ENCODE measurements at places on chromosomes 12 and 14. TPM values are rescaled to one million over a fixed set of nuclear protein-coding genes. Genes with fewer than 3 reads are reported as not detected.

Gene HNF1A
- polyA plus RNA-seq, result 0.18 TPM

Gene SIX4
- polyA plus RNA-seq, result 0.82 TPM

DNA sequence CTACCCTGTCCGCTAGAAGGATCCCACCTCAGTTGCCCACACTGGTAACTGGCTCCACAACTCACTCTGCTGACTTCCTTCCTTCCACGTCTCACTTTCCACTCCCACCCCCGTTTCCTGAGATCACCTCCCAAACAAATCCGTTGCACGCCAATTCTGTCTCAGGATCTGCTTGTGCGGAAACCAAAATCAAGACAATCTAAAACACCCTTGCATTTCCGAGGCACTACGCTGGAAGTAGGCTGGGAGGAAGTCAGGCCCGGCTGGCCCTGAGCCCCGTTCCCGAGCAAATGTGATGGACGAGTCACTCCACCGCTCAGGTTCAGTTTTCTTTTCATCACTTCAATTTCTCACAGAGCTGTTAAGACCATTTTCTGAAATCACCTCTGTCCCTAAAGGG is 23.1 kb downstream of the ABCB9 start:
- no peak for DNase-seq

- DNase-seq, result no peak
Observed at GRCh38 chr14:21734457-21735074, 60.9 kb upstream of the OR4E1 start.

DNA sequence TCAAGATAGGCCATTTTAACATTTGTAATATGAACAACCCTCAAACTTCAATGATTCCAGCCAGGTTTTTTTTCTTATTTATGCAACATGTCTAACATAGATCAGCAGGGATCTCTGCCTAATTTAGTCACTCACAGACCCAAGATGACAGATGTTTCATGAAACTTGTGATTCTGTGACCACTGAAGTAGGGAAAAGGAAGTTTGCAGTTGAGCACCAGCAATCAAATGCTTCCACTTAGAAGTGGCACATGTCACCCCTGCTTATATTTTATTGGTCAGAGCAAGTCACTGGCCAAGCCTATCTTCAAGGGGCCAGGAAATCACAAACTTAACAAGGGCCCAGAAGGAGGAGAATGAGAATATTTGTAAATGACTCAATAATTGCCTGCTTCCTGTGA is 150.6 kb downstream of the BCAT1 start:
- DNase-seq, result no peak

- no peak for DNase-seq
Observed at GRCh38 chr14:94320243-94320642, 2.9 kb downstream of the SERPINA6 start.

Gene ACTR10
- 95.6 TPM for polyA plus RNA-seq

GRCh38 chr12:88247241-88247643 is 105.1 kb downstream of the TMTC3 start:
- DNase-seq, result no peak

GRCh38 chr12:88996200-88996788 is 356.0 kb downstream of the DUSP6 start:
- no peak for DNase-seq

- no peak for DNase-seq
Observed at GRCh38 chr12:33180918-33181317, 258.7 kb downstream of the SYT10 start.

- DNase-seq, result no peak
Observed at GRCh38 chr12:45257185-45257930, 41.5 kb downstream of the ANO6 start.

GRCh38 chr12:6437586-6437985 is 7.2 kb upstream of the CD27 start:
- DNase-seq, result no peak

Data from aorta (tissue), 5 donors.